ENCODE measurements at places on chromosomes 2 and 18.

DNA sequence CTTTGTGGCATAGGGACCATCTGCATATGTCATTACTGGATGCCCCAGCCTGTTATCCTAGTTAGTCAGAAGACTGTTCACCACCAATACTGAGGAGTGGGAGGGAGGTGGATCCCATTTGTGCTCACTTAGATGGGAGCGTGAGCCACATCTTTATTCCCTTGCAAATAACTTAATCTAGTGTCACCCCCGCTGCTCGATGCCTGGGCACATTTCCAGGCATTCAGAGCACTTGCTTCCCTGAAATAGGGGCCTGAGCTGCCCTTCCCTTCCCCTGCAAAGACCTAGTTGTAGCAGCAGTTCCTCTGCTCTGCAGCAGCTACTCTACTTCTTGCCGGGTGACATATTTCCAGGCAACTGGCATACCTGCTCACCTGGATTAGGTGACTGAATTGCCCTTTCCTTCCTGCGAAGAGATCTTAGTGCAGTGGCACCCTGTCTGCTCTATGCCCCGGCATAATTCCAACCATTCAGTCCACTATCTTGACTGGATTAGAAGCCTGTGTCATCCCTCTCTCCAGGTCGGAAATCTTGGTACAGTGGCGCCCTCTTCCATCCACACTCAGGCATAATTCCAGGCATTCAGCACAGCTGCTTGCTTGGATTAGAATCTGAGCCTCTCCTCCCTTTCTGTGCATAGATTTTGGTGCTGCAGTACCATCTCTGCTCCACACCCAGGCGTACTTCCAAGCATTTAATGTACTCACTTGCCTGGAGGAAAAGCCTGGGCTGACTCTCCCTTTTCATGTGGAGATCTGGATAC lies 1389.1 kb upstream of the TMEFF2 start:
- peak; percentile 57 for DNase-seq

DNA sequence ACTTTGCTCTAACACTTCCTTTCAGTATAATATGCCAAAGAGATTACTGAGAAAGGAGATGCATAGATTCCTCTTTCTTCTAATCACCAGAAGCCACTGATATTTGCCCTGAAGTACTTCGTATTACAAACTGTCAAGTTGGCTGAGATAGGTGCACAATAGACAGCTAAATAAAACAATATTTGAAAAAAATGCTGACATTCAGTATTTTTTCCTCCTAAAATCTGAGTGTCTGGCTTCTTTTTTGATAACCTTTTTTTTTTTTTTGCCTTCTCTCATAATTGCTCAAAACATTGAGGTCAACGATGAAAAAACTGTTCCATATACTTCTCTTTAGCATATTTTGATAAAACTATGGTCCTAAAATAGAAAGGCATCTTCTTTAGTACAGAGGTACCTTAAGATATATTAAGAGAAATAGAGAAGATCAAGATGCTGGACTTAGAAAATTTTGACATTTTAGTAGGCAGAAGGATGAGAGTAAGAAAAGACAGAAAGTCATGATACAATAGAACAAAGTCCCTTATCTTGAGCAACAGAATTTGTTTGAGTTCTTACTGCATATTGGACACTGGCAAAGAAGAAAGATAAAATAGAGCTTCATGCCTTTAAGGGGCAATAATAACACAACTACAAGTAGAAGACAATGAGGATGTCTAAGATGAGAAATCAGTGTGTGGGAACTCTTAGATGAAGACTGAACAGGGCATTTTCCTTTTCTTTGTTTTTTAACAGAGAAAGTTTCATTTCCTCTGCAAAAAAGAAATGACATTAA lies 220.7 kb downstream of the PTH2R start:
- no peak for DNase-seq

GRCh38 chr2:168998609-168999211 lies 32.4 kb downstream of the ABCB11 start:
- no peak for DNase-seq

- DNase-seq = peak; percentile 76
These were observed 55.2 kb upstream of the COBLL1 start for GRCh38 chr2:164896634-164897355.

GRCh38 chr18:23861805-23862470 lies 152.6 kb upstream of the TTC39C start:
- DNase-seq = peak; percentile 56

- DNase-seq = peak; percentile 66
These were observed 363.7 kb upstream of the SPHKAP start for GRCh38 chr2:228545041-228545747.

DNA sequence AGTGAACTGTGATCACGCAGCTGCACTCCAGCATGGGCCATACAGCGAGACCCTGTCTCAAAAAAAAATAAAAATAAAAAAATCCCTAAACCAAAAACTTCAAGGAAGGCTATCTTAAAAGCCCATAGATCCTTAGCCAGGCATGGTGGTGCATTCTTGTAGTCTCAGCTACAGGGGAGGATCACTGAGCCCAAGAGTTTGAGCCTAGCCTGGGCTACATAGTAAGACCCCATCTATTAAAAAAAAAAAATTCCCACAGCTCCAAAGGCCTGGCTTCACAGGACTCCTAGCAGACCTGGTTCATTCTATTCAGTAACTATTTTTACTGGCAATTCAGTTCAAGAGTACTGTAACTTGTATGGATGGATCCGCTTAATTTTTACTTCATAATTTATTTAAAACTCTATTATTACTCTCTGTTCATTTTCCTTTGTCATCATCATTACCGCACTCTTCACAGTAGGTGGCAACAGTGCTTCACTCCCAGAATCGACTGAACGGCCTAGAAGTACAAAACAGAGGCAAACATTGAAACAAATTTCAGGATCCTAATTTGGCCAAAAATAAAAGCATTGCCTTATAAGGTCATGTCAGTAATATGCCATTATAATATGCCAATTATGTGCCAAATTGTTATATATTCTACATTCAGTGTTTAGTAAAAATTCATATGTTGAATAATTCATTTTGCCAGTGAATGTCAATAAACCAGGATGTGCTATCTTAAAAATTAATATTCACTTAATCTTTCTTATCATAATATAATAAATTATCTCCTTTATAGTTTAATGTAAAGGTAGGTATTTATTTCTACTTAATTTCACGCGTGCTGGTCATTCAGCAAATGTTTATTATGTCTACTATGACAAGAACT lies 14.3 kb upstream of the STAM2 start:
- DNase-seq = peak; percentile 83

DNA sequence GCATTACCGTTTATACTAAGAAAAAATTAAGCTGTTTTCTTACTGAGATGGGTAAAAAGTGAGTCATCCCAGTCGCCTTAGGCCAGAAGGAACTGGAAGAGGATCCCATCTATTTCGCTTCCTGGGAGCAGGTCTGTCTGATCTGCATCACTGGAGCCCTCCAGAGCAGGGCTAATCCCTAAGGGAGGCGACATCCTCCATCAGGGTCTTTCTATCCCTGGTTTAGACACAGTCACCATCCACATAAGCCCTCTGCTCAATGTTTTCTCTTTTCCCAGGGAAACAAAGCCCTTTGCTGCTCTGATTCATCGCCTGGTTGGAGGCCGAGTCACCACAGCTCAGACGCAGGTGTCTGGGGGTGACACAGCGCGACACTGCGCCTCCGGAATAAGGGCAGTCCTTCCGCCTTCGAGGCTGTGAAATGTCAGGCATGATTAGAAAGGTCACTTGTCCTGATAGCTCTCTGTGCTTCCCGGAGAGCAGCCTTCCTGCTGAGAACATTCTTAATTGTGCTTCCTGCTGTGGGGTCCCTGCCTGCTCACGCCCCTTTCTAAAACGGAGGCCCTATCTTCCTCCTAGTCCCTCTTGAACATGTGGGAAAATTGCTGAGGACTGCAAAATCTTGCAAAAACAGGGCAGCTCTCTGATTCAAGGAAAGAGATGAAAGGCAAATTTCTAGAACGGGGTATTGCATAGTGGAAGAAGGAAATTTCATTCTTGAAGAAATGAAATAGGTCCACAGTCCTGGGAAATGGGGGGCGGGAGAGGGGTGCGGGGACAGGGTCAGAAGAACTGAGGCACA lies 56.3 kb downstream of the MARCHF4 start:
- DNase-seq = peak; percentile 95

GRCh38 chr18:67476585-67476984 lies 39.9 kb downstream of the DSEL start:
- DNase-seq = no peak

DNA sequence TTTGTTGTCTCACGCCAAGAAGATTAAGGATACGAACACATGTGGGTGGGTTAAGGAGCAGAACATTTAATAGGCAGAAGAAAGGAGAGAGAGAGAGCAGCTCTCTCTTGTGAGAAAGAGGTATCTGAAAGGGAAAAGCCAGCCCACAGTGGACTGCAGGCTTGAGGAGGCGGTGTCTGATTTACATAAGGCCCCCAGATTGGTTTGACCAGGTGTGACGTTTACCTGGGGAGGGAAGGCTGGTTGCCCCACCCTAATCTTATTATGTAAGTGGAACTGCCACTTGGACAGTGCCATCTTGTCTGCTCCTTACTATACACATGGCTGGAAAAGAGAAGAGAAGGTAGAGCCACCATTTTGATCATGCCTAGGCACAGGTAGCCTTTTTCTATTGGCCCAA lies 189.2 kb downstream of the NCK2 start:
- no peak for DNase-seq

DNA sequence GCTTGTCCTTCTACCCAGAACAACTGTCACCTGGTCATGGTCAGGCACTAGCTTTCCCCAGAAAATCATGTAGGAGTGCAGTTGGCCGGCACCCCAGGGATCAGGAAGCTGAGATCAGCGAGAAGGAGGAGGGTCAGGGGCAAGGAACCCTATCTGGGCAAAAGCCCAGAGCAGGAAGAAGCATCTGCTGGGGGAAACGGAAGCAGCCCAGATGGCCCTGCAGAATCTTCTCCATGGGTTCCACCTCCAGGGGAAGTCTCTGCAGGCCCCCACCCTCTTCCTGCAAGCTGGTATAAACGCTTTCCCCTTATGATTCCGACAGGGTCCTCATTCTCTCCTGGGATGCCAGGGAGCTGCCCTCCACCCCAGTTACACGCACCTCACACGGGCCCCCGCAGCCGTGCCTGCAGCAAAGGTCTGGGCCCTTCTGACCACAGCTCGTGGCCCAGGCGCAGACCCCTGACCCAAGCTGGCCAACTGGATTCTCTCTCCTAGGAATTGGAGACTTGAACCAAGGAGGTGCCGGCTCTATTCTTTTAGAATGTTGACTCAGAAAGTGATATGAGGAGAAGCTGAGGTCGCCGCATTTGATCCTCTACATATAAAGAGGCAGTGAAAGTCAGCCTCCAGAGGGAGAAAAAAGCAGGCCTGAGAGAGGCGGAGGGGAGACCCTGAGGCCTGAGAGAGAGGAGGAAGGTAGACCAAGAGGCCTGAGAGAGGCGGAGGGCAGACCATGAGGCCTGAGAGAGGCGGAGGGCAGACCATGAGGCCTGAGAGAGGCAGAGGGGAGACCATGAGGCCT lies 71.0 kb downstream of the STPG4 start:
- no peak for DNase-seq

DNA sequence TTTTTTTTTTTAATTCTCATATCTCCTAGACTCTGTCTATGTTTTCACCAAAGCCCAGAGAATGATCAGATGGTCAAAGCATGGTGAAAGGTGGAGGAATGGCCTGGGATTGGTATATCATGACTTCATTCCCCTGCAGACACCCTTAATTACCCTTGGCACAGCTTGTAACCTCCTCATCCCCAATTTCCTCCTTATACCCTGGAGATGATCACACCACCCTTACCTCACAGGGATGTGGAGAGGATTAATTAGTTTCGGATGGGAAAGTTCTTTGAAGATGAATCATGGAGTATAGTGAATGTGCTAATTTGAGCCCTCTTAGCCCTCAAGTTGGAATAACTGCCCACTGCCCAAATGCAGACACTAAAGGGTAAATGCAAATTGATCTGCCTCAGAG lies 138.0 kb upstream of the LYPD6 start:
- DNase-seq = no peak

- no peak for DNase-seq
These were observed 13.1 kb downstream of the GLI2 start for GRCh38 chr2:120748741-120749140.

DNA sequence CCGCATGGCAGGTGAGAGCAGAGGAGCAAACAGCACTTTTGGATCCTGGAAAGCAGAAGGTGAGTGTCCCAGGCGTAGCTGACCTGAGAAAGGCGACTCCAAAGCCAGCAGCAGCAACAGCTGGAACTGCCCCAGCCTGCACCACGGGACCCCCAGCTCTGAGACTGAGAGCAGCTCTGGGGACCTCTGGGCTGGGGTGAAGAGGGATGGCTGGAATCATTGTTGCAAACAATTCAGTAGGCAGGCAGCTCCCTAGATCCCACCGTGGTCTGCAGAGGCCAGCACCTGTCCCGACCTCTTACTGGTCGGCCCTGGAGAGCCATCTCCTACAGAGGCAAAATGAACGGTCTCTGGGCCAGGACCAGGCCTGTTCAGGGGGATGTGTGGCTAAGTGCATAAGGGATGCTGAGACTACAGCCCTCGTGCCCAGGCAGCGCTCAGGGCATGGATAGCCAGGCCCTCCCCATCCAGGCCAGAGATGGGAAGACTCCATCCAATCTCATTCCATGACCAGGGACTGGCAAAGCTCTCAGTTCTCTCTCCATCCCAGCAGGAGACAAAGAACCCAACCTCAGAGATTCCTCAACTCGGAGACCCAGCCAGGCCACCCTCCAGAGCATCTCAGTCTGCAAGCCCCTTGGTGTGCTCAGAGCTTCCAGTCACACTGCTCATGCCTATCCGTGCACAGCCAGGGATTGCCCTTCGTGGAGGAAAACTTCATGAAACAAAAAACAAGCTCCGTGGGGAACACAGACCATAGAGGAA lies 38.2 kb upstream of the ALPP start:
- DNase-seq = no peak

- DNase-seq = no peak
These were observed 103.2 kb upstream of the SIX3 start for GRCh38 chr2:44838116-44838790.

GRCh38 chr2:116988303-116988702 lies 826.2 kb upstream of the DDX18 start:
- DNase-seq = no peak

- no peak for DNase-seq
These were observed 469.3 kb upstream of the MEX3C start for GRCh38 chr18:51666763-51667191.

DNA sequence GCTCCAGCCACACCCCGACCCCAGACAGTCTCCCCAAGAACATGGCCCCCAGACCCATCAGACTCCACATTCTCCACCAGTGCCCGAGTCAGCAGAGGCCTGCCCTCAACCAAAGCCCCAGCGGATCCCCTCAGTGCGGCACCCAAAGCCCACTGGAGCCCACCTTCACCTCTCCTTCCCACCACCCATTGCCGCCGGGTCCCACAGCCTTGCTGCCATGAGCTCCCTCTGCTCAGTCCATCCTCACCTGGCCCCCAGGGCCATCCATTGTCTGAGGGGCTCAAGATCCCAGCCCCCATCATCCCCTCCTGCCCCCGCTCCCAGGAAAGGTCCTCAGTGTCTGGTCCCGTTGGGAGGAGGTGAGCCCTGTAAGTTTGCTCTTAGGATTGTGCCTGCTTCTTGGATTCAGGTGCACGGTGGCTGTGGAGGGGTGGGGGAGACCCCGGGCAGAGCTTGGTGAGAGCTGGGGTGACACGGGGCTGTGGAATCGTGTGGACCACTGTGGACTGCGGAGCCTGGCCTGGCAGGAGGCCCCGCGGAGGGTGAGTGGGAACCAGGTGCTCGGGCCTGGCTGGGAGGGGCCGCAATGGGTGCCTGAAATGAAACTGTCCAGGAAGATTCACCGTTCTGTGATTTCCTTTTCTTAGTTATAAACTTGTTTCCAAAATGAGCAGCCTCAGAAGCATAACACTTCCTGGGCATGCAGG lies 32.7 kb upstream of the GPC1 start:
- DNase-seq = no peak

- DNase-seq = no peak
These were observed 70.8 kb downstream of the TMEM200C start for GRCh38 chr18:5824370-5824984.

Data from trophoblast cell (in vitro differentiated cells and primary cell).